ENCODE measurements at places on chromosomes 11 and 22. TPM values are rescaled to one million over a fixed set of nuclear protein-coding genes. Genes with fewer than 3 reads are reported as not detected.

The MS4A15 gene
- total RNA-seq, result not detected

The GP1BB gene
- total RNA-seq, result 2.6 TPM

The P2RY6 gene
- total RNA-seq, result 5.7 TPM

The MFRP gene
- not detected for total RNA-seq

The ART1 gene
- 0.10 TPM for total RNA-seq

The MMP1 gene
- total RNA-seq, result 0.71 TPM

The CKAP5 gene
- 79.6 TPM for total RNA-seq

The APOL4 gene
- total RNA-seq, result not detected

The FSHB gene
- not detected for total RNA-seq

The TRIM44 gene
- 24.7 TPM for total RNA-seq

The PSMC3 gene
- total RNA-seq, result 192 TPM

The SESN3 gene
- total RNA-seq, result 0.07 TPM

The SCGB2A2 gene
- total RNA-seq, result not detected

The ANGPTL5 gene
- 0.14 TPM for total RNA-seq

The OR56B4 gene
- not detected for total RNA-seq

The INPP5J gene
- total RNA-seq, result 0.48 TPM

The CLTCL1 gene
- 4.5 TPM for total RNA-seq

The MPPED2 gene
- not detected for total RNA-seq

The UBQLN3 gene
- total RNA-seq, result not detected

The CALCA gene
- not detected for total RNA-seq

The LMO2 gene
- 0.37 TPM for total RNA-seq

The CECR2 gene
- 0.16 TPM for total RNA-seq

The SERPING1 gene
- 0.80 TPM for total RNA-seq

The TREH gene
- total RNA-seq, result not detected

The FTH1 gene
- 22,049 TPM for total RNA-seq

The NLRP10 gene
- total RNA-seq, result not detected
